ENCODE measurements at places on chromosomes 4 and X.

GRCh38 chrX:132463411-132463810 lies 25.4 kb downstream of the MBNL3 start:
- peak; percentile 14 for DNase-seq

GRCh38 chr4:73866246-73866645 lies 2.9 kb upstream of the CXCL1 start:
- DNase-seq = no peak

DNA sequence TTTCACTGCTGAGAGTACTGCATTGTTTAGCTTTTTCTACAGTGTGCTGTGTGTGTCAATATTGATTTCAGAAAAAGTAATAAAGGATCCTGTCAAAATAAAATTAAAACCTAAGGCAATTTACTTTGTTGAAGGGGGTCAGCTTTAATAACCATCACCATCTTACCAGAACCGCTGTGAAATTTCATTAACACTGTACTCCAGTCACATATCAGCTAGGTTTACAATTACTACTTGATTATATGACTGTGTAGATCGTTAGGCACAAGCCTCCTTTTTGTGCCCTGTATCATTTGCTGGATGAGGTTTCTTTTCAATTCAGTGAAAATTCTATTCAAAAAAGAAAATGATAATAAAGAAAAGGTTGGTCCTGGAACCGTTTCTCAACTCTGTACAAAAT lies 917.2 kb downstream of the CENPC start:
- DNase-seq = no peak

DNA sequence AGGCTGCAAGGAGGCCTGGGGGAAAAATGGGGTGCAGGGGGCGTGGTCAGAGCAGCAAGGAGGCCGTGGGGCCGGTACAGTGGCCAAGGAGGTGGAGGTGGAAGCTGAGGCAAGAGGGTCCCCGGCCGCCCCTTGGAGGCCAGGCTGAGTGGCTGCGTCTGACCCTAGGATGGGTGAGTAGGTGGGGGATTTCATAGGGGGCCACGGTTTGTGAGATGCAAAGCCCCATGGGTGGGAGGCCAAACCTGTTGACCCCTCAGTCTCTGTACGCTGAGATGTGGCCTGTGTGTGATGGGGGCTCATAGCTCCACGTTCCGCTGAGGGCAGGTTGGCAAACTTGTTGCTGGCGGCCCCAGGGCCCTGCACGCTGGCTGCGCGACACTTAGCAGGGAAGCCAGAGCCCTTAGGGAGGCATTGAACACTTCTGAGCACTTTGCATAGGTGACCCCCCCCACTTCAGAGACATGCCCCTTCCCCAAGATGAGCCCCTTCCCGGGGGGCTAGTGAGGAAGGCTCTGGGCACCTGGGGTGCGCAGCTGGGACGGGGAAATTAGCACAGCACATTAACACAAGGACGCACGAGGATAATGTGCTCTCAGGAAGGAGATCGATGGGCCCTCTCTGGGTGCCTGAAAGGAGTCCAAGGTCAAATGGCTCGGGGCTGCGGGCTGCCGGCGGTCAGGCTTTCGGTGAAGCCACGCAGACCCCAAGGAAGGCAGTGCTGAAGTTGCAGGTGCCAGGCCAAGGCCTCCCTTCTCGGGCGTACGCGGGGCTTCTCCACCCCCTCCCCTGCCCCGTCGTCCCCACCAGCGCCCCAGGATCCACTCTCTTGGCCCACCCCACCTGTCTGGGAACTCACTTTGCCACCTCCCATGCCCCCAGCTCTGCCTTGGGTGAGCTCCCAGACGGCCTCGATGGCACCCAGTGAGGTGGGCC lies 107.4 kb downstream of the HMX1 start:
- no peak for DNase-seq

- no peak for DNase-seq
These were observed 50.7 kb upstream of the NLGN4X start for GRCh38 chrX:6279277-6279909.

DNA sequence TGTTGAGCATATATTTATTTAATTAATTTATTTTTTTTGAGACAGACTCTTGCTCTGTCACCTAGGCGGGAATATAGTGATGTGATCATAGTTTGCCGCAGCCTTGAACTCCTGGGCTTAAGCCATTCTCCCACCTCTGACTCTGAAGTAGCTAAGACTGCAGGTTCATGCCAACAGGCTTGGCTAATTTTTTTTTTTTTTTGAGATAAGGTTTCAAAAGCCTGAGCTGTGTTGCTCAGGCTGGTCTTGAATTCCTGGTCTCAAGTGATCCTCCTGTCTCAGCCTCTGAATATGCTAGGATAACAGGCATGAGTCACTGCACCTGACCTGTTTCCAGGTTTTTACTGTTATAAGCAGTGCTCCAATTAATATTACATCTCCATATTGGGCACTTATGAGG lies 4.8 kb downstream of the ADD1 start:
- DNase-seq = no peak

DNA sequence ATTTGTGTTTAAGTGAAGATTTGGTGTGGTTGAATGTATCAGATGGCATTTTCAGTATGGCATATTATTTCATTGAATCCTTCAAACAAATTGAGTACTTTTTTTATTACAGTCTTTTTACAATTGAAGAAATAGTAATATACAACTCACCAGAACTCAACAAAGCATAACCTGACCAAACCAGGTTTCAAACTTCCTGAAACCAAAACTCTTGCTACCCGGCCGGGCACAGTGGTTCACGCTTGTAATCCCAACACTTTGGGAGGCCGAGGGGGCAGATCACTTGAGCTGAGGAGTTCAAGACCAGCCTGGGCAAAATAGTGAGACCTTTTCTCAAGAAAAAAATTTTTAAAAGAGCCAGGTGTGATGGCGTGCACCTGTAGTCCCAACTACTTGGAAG lies 94.2 kb downstream of the UBE2K start:
- DNase-seq = no peak

DNA sequence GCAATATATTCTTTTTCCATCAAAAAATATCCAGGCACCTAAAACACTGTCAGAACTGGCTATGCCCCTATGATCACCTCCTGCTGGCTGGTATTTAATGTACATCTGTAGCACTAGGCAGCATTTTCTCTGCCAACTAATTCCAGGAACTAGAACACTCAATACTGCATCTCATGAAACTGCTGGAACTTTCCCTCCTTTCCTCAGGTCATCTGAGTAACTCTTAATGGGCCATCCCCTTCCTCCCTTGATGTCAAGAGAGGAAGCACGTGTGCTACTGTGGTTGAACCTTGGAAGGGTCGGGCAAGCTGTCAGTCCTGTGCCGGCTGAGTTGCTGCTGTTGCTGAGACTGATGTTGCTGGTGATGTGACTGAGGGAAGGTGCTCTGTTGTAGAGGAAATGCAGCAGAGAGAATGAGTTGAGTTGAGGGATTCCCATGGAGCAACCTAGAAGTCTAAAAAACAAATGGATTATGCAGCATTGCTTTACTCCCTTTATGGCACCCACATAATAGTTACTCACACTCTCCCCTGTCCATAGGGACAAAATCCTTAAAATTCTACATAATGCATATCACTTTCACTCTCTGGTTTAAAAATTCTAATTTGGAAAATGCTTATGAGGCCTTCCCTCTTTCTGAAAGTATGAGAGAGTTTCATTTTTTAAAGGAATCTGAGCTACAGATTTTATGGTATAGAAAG lies 39.5 kb downstream of the TMEM165 start:
- DNase-seq = peak; percentile 12

DNA sequence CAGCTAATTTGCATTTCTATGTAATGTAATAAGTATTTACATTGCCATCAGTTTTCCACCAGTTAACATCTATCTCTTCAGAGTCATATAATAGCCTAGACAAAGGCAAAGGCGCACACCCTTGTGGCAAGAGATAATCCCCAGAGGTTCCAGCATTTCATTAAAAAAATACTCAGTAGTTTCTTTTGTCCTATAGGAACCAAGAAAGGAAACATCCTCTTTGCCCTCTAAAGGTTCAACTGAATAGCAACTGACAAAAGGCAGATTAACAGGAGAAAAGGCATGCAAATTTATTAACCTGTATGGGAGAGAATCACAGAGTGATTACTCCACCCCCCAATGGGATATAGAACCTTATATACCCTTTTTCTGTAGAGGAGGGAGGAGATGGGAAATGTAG lies 48.4 kb downstream of the MAGEB17 start:
- DNase-seq = no peak

- no peak for DNase-seq
These were observed 5.1 kb upstream of the MYOZ2 start for GRCh38 chr4:119130365-119131065.

GRCh38 chr4:184358521-184359232 lies 115.7 kb downstream of the IRF2 start:
- DNase-seq = no peak

GRCh38 chr4:145709843-145710242 lies 29.9 kb downstream of the C4orf51 start:
- DNase-seq = no peak

- DNase-seq = no peak
These were observed 233.4 kb upstream of the FAM47A start for GRCh38 chrX:34365471-34365870.

- DNase-seq = no peak
These were observed 85.9 kb downstream of the GATB start for GRCh38 chr4:151674804-151675391.

- no peak for DNase-seq
These were observed 23.8 kb downstream of the SSX1 start for GRCh38 chrX:48278958-48279357.

DNA sequence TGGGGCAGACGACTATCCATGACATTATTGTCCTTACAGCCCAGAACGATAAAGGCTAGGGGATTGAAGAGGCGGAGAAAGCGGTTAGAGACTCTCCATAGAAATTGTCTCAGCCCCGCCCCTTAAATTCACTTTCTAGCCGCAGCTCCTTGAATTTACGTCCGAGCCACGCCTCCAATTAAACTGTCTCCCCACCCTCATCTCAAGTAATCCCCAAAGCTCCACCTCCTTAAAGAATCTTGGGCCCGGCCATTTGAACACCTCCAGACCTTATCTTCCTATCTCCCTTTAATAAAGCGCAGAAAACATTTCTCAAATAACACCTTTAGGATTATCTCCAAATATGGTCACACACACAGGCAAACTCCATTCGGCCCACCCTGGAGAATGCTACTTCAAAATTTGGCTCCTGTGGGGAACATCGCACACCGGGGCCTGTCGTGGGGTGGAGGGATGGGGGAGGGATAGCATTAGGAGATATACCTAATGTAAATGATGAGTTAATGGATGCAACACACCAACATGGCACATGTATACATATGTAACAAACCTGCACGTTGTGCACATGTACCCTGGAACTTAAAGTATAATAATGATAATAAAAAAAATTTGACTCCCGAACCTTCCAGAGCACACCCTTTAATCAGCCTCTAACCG lies 7.2 kb upstream of the MAGIX start:
- peak; percentile 40 for DNase-seq

- DNase-seq = peak; percentile 38
These were observed 395.2 kb downstream of the MID1IP1 start for GRCh38 chrX:39196192-39197102.

GRCh38 chrX:130084631-130085237 lies 25.6 kb downstream of the ELF4 start:
- DNase-seq = no peak

DNA sequence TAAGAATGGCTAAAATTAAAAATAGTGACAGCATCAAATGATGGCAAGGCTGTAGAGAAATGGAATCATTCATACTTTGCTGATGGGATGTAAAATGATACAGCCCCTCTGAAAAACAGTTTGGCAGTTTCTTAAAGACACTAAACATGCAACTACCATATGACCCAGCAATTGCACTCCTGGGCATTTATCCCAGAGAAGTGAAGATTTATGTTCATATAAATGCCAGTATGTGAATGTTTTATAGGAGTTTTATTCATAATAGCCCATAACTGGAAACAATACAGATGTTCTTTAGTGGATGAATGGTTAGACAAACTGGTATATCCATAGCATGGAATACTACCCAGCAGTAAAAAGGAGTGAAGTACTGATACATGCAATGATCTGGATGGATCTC lies 43.3 kb downstream of the REPS2 start:
- no peak for DNase-seq

- no peak for DNase-seq
These were observed 90.5 kb downstream of the BCOR start for GRCh38 chrX:40007131-40007755.

DNA sequence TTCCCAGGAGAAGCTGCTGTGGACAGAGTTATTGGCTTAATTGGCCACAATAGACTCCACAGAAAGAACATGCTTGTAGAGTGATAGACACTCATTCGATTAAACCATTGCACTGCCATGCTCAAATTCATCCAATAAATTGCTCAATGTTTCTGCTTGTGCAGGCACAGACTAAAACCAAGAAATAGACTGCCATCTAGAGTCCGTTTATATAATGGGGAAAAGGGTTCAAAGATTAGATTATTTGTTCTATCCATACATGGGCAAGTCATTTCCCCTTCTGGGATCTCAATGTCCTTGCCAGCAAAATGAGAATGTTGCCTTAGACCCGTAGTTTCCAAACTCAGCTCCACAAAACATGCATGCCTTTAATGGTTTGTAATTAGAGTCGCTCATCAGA lies 8.7 kb downstream of the SMIM10 start:
- no peak for DNase-seq

DNA sequence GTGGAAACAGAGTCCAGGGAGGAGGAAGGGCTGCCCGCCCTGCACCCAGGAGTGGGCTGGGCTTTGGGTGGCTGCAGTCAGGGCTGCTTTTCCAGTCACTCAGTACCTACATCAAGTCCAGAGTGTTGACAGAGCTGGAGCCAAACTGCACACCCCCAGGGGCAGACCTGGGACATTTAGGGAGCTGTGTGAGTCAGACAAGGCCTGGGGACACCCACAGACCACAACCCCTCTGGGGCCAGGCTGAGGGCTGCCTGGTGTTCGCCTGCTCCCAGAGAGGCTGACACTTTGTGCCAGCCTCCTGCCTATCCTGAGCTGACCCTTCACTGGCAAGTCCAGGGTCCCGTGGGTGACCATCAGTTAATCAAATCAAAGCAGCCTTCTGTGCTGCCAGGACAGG lies 240.0 kb downstream of the BCOR start:
- DNase-seq = peak; percentile 37

DNA sequence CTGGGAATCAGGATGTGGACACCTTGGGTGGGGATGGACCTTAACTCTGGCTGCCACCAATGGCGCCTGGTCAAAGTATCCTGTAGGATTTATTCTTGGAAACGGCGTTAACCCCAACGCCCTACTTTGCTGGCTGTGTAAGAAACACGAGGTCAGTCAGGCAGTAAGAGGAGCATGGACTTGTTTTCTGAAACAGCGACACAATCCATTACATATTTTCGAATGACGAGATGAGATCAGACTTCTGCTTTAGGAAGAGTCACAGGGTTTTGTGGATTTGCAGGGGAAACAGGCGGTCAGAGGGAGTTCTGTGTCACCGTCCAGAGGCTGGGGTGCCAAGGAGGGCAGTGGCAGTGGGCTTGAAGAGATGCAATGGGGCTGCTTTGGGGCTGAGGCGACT lies 92.2 kb downstream of the TBL1X start:
- DNase-seq = no peak

GRCh38 chr4:11647433-11647832 lies 218.7 kb upstream of the HS3ST1 start:
- no peak for DNase-seq

Data from stimulated activated CD4-positive, alpha-beta T cell treated with anti-CD3 and anti-CD28 coated beads, Interleukin-2, amount 100 ng/mL, for 24 hours (primary cell).